ENCODE measurements at places on chromosomes 7 and 10.

GRCh38 chr7:83178066-83178465 is 15.4 kb upstream of the PCLO start:
- no peak for DNase-seq

DNA sequence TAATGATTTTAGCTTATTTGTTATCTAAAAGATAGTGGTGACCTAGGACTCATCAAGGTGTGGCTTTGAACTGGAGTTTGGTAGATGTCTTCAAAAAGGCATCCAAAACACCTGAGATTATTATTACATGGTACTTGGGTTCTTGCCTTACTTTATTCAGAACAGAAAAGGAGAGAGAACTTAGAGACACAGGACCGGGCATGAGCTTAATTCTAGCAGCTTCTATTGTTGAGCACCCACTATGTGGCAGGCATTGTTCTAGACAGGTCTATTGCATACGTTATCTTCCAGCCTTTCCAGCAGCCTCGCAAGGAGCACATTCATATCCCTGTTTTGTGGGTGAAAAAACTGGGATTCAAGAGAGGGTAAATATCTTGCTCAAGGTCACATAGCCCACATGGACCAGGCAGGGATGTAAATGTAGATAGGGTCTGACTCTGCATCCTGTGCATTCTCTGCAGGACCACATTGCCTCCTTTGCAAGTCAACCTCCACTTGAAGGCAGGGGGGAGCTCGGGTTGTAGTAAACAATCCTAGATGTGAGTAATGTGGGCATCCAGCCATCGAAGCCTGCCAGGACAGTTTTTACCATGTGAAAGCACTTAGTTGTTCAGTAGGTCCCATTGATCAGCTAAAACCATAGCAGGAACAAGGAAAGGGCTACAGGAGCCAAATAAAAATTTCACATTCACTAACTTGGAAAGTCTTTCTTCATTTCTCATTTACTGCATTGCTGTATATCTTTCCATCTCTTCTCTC is 551.4 kb downstream of the LRMDA start:
- DNase-seq = no peak

DNA sequence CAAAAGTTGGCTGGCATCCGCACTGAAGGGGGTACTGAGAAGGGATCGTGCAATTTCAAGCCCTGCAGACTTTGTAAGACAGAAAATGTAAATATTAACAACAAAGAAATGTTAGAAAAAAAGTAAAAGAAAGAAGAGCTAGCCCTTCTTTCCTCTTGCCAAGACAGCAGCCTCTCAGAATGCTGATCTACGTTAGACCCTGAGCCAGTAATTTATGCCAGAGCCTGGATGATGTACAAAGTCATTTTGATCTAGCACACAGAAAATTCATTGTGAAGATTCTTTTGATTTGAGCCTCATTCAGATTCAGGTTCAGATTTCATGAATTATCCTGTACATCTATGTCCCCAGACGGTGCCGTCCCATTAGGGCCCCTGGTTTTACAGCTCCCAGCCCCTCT is 105.2 kb downstream of the PRKCQ start:
- no peak for DNase-seq

- no peak for DNase-seq
These were observed 10.5 kb downstream of the IKZF1 start for GRCh38 chr7:50314836-50315592.

- peak; percentile 91 for DNase-seq
These were observed 687 bp upstream of the KMT2E start for GRCh38 chr7:105013221-105013815.

DNA sequence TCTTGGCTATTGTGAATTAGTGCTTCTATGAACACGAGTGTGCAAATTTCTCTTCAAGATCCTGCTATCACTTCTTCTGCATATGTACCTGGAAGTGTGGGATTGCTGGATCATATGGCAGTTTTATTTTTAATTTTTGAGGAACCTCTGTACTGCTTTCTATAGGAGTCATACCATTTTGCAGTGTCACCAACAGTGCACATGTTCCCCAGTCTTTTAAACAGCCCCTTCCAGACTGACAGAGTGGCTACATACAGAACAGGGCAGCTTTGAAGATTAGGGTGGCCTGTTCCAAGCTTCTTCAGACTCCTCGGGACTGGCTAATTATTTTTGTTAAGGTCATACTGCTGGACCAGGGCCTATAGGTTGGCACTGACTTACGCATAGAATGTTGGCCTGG is 82.9 kb downstream of the AUTS2 start:
- DNase-seq = no peak

DNA sequence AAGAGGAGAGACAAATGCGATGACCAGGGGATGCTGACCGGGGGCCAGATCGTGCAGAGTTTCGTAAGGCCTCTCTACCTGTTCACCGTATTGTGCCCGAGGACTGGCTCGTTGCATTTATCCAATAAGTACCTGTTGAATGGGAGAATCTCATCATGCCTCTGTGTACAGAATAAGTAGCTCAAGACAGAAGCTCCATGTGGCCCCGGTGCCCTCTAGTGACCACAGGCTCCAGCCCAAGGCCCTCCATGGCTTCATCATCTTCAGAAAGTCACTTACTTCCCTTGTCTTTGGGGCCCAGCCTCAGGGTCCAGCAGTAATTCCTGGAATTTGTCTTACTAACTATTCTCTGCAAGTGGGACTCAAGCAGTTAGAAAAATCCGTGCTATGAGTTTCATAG is 151.0 kb downstream of the CHN2 start:
- DNase-seq = no peak

Measured in GM04504 (cell line).